Right ventricle myocardium superior (tissue), 1 donor: ENCODE measurements at places on chromosomes 5 and 9.

DNA sequence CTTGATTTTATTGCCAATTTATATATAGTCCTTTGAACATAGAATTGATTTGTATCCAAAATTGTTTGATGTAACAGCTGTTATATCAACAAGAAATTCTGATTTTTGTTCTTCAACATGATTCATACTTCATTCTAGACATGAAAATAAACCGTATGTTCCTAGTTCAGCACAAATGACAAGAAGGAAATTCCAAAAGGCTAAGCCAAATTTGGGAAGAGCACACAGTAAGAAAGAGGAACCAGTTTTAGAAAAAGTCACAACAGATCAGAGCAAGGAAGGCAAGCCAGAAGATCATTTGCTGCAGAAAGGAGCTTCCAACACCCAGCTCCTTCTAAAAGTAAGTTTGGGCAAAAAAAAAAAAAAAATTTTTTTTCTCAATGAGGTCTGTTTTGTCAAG, 65.0 kb upstream of the MCCC2 start:
- DNase-seq = no peak

- no peak for DNase-seq
Measured at GRCh38 chr5:133742431-133742988, 130.2 kb upstream of the FSTL4 start.

DNA sequence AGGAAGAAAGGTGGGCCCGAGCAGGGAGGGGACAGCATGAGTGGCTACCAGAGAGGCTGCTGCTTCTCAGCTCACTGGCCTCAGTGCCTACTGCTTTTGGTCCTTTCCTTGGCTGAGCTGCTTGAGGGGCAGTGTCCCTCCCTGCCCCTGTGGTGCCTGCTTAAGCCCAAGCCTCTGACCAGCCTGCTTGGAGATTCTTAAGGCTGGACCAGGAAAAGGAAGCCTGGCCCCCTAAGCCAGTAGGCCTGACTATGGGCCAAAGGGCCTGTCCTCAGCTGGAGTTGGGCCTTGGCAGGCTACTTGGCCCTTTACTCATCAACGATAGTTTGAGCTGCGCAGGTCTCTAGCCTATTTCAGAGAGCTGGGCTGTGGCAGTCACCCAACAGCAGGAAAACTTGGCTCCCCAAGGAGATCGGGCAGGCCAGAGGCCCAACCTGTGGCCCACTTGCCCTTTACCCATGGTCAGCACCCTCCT, 24.9 kb downstream of the TCF7 start:
- DNase-seq = peak; percentile 44

- DNase-seq = no peak
Measured at GRCh38 chr5:133734916-133735315, 122.6 kb upstream of the FSTL4 start.
